ENCODE measurements at places on chromosomes 12 and 14.

DNA sequence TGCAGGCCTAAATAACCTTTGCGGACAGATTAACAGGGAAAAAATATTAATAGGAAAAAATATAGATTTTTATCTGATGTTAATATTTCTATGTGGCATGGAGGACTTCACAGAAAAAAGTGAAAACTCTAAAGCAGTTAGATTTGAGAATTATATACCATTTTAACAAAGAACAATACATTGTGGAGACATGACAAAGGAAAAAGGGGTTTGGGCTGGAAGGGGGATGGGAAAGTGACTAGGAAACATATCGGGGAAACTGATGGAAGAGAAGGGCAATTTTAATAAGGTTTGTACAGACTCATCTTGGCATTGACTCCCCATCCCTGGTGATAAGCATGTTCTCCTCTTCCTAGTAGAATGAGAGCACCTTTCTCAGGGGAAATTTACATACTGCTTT, 21.0 kb upstream of the GPRC5D start:
- no peaks in the 10 kb centered on the region for H3K27me3 ChIP-seq
- peaks cover 8% of the 10 kb centered on the region for H3K36me3 ChIP-seq
- no peak overlapping the region for H3K27ac ChIP-seq
- DNase-seq: no peak

- peaks cover 42% of the 10 kb centered on the region for H3K36me3 ChIP-seq
- DNase-seq: no peak
- H3K27me3 ChIP-seq: no peaks in the 10 kb centered on the region
- no peak overlapping the region for H3K4me3 ChIP-seq
These were observed 22.5 kb upstream of the STAC3 start for GRCh38 chr12:57273516-57273915.

GRCh38 chr12:77153706-77154105, 88.3 kb upstream of the E2F7 start:
- H3K36me3 ChIP-seq: no peaks in the 10 kb centered on the region
- DNase-seq: no peak
- H3K4me1 ChIP-seq: no peaks in the 10 kb centered on the region
- no peak overlapping the region for H3K27ac ChIP-seq
- H3K27me3 ChIP-seq: no peaks in the 10 kb centered on the region

GRCh38 chr14:49928015-49928414, 35.1 kb downstream of the ARF6 start:
- H3K4me3 ChIP-seq: no peak overlapping the region
- no peaks in the 10 kb centered on the region for H3K36me3 ChIP-seq
- no peak for DNase-seq

DNA sequence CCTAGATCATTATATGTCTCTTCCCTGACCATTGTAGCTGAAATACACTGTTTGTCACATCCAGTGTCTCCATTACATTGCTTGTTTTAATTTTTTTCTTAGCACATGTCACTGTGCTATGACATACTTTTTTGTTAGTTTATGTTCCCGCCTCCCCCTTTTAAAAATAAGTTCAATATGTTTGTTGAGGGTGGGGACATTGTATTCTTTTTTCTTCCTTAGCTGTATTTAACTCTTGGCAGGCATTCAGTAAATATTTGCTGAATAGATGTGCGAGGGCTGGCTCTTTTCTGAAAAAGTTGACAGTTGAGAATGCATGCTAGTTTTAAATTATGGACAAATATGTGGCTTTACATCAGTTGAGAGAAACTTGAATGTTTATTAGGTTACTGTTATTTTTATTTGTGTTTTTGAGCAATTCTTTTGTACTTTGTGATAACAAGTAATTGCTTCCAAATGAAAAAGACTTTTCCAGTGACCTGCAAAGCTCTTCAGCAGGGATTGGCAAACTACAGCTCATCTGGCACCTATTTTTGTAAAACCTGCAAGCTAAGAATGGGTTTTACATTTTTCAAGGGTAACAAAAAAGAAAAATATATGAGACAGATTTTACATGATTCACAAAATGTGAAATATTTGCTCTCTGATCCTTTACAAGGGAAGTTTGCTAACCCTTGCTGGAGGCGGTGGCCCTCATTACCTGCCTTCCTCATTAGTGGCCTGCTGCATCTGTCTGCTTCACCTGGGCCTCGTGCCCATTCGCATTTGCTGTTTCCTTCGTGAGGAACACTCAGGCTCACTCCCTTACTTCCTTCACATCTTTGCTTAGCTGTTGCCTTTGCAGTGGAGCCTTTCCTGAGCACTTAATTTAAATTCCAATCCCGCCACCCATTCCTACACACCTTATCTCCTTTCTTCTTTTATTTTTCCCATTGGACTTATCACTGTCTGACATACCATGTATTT, 229.4 kb downstream of the ERC1 start:
- H3K27me3 ChIP-seq: no peaks in the 10 kb centered on the region
- no peak for DNase-seq
- H3K36me3 ChIP-seq: 0 out of 2 replicates have a peak, but pooled peaks cover 3% of the 10 kb centered on the region
- peaks cover 39% of the 10 kb centered on the region for H3K4me1 ChIP-seq
- H3K27ac ChIP-seq: peak overlapping the region; percentile 23

DNA sequence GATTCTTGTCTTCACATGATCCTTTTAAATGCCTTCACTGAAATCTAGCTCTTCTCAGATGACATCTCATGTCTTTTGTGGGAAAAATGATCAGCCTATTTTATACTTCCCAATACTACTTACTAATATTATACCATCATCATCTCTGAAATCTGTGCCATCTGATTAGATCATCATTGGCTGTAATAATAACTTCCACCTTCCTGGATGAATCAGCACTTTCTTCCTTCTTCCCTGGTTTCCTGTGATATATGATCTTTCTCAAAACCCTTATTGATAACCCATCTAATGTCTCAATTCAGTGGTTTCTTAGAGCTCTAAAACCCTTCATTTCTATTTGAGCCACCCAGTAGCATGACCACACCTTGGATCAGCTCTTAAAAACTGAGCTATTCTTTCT, 30.9 kb downstream of the GPR137C start:
- no peak overlapping the region for H3K27ac ChIP-seq
- H3K27me3 ChIP-seq: no peaks in the 10 kb centered on the region
- H3K4me3 ChIP-seq: no peak overlapping the region
- peaks cover 9% of the 10 kb centered on the region for H3K4me1 ChIP-seq
- H3K36me3 ChIP-seq: no peaks in the 10 kb centered on the region

GRCh38 chr14:91284791-91285548, 40.5 kb upstream of the GPR68 start:
- H3K36me3 ChIP-seq: peaks cover 76% of the 10 kb centered on the region
- H3K27me3 ChIP-seq: no peaks in the 10 kb centered on the region
- H3K4me1 ChIP-seq: peaks cover 22% of the 10 kb centered on the region
- DNase-seq: no peak
- H3K4me3 ChIP-seq: no peak overlapping the region
- peak overlapping the region; percentile 67 for H3K27ac ChIP-seq

GRCh38 chr12:122730215-122731014, at the start of gene HCAR1:
TSS of gene HCAR1 (minus strand) at chr12:122730844. CDS start at chr12:122730339, 505 bp downstream.
- peak within 1 kb of the TSS; percentile 9 for H3K27ac ChIP-seq
- H3K27me3 ChIP-seq: no peaks in the 10 kb centered on the region
- peaks cover 12% of the 10 kb centered on the region for H3K4me1 ChIP-seq
- no peaks in the 10 kb centered on the region for H3K36me3 ChIP-seq
- H3K4me3 ChIP-seq: peak within 1 kb of the TSS; percentile 19

Measured in RWPE2 (cell line).